ENCODE measurements at places on chromosomes 3 and 15. TPM values are rescaled to one million over a fixed set of nuclear protein-coding genes. Genes with fewer than 3 reads are reported as not detected.

The CCDC13 gene
- total RNA-seq: 0.63 TPM

The ARHGEF3 gene
- 71.3 TPM for total RNA-seq

The RLBP1 gene
- not detected for total RNA-seq

DNA sequence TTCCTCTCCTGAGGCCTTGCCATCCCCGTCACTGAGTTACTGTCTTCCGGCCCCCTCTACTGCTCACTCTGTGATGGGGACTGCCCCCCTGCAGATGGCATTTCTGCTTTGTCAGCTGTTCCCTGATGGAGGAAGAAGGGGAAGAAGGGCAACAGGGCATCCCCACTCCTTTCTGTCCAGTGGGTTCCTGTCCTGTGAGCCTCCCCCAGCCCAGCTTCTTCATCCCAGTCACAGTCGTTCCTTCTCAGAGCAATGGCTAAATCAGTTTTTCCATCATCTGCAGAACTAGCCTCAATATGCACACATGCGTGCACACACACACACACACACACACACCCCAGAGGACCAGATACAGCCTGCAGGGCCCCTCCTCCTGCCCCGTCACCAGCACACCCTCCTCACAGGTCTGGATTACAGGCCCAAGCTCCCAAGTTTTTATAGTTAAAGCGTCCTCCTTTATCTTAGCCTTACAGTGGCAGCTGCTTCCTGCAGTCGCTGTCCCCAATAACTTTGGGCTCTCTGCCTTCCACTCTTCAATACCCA, 21.4 kb downstream of the ALDH1L1 start:
- DNase-seq: no peak

- no peak for DNase-seq
Observed at GRCh38 chr3:80355144-80355543, 587.3 kb upstream of the ROBO1 start.

GRCh38 chr15:63708126-63708772, 111.1 kb downstream of the FBXL22 start:
- no peak for DNase-seq

The TP53BP1 gene
- 26.6 TPM for total RNA-seq

The ANKRD34C gene
- total RNA-seq: not detected

DNA sequence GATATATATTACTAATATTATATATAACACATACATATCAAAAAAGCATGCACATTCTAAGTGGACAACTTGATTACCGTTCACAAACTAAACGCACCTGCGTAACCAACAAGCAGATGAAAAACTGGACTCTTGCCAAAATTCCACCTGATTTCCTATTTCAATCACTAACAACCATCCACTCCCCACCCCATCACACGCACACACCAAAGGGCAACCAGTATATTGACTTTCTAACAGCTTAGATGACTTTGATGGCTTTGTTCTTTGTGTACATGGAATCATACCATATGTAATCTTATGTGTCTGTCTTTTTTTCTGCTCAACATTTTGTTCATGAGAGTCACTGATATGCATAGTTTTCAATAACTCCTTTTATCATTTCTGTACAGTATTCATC, 496.8 kb upstream of the ARRDC4 start:
- DNase-seq: no peak

GRCh38 chr3:121914081-121914998, 20.1 kb downstream of the SLC15A2 start:
- no peak for DNase-seq

- DNase-seq: no peak
Observed at GRCh38 chr3:143699424-143699823, 148.8 kb downstream of the SLC9A9 start.

DNA sequence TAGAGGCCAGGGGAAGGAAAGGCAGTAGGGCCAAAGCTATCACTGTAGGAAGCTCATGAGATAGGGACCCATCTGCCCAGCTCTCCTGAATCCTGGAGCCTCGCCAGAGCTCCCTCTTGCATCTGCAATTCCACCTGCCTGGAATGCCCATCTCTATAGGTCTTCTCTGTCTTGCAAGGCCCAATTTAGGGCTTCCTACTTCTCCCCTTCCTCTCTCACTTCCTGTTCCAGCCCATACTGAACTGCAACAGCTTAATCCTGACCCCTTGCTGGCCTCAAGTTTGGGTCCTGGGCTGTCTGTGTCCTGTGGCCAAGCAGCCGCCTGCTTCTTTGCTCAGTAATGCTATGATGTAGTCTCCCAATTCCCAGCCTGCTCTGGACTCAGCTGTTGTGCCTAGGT, 3.6 kb upstream of the PTPN23 start:
- no peak for DNase-seq

- DNase-seq: no peak
Observed at GRCh38 chr3:158102242-158103080, 3.8 kb downstream of the SHOX2 start.

The ECE2 gene
- total RNA-seq: not detected

The KLHDC8B gene
- 1.4 TPM for total RNA-seq

GRCh38 chr3:178485756-178486155, 50.5 kb upstream of the KCNMB2 start:
- DNase-seq: no peak

DNA sequence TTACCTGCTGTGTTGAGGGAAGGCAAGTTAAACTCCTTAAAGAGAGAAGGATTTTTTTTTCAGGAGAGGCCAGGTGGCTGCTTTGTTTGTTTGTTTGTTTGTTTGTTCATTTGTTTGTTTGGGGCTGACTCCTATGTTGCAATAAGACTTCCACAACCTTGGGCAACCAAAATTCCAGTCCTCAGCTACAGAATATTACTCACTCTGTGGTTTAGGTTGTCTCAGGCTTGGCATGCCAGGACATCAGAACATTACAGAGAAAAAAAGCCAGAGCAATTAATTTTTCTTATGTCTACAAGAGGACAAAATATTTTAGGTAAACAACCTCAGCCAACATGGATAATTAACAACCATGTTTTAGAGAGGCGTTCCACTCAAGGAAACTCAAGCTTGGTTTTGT, 156.7 kb upstream of the ATP11B start:
- no peak for DNase-seq

- no peak for DNase-seq
Observed at GRCh38 chr3:16480861-16481545, 32.5 kb downstream of the RFTN1 start.

DNA sequence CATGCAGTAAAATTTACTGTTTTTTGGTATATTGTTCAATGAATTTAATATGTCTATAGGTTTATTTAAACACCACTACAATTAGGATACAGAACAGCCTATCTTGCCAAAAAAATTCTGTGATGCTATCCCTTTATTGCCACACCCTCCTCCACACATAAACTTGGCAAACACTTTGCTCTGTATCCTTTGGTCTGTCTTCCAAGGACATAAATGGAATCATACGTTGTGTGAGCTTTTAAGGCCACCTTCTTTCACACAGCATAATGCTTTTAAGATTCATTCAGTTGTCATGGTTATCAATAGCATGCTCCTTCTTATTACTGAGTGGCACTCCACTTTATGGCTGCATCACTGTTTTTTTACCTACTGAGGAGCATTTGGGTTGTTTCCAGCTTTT, 71.5 kb downstream of the CERS3 start:
- DNase-seq: no peak

DNA sequence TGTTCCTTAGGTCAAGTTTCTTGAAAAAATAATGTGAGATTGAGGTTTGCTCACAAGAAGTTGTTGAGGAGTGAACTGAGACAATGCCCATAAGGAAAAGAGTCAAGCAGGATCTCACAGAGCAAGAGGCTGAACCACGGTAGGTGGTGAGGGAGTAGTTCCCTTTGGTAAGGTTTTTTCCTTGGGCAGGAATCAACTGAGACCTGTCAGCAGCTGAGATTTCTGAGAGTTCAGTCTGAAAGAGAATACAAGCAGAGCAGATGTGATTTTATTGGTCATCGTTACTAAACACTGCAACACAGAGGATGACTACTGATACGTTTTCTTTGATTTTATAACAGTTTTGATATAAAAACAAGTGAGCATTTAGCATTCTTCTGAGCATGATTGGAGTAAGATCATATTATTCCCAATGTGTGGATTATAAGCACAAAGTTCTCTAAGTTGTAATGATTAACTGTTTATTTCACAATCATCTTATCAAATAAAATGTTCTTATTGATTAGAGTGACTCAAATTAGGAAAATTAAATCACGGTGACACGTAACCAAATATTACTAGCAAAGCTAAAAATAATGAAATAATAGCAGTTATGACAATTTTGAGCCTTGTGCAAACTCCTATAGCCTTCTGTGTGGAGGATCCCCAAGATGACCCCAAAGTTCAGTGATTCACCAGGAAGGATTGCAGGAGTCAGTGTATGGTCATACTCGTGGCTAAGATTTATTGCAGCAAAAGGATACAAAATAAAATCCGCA, 346.2 kb upstream of the ZNF717 start:
- no peak for DNase-seq

The ZIC4 gene
- not detected for total RNA-seq

The MST1R gene
- 2.6 TPM for total RNA-seq
